ENCODE measurements at places on chromosomes 3 and 15.

- DNase-seq = no peak
These were observed 1003.1 kb downstream of the ZPLD1 start for GRCh38 chr3:103437883-103438282.

DNA sequence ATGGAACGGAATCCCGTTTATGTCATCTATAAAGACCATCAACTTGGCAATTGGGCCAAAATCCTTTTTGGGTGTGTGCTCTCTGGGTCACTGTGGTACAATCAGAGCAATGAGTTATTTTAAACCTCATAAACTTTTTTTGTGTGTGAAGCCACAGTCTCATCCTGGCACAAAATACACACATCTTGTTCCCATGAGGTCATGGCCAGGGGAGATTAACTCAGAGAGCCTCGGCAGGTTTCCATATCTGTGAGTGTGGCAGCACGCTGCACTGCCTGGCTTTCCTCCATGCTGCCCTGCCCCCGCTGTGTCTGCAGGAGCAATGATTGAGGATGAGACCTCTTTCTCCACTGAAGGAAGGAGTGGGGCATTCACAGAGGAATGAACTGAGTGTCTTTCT, 54.0 kb upstream of the DLG1 start:
- no peak for DNase-seq

DNA sequence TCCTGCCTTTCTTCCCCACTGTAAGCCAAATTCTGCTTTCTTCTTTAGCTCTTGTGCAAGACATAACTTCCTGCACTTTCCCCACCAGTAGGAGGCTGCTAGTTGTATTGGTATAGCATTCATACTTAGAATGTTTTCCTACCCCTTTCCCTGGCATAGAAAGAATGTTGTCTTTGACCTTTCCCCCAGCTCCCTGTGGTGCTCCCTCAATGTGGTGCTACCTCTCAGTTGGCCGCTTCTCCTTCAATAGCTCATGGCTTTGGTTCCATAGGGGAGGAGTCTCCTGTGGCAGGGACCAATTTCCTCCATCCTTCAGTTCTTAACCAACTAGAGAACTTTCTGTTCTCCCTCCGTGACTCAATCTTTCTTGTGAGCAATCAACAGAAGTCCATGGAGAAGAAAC, 67.5 kb upstream of the AKAP13 start:
- no peak for DNase-seq

- no peak for DNase-seq
These were observed 26.6 kb downstream of the LRRC2 start for GRCh38 chr3:46539443-46540005.

GRCh38 chr15:95440712-95441111, 889.8 kb upstream of the NR2F2 start:
- DNase-seq = no peak

- no peak for DNase-seq
These were observed 132.2 kb downstream of the MBNL1 start for GRCh38 chr3:152400887-152401286.

DNA sequence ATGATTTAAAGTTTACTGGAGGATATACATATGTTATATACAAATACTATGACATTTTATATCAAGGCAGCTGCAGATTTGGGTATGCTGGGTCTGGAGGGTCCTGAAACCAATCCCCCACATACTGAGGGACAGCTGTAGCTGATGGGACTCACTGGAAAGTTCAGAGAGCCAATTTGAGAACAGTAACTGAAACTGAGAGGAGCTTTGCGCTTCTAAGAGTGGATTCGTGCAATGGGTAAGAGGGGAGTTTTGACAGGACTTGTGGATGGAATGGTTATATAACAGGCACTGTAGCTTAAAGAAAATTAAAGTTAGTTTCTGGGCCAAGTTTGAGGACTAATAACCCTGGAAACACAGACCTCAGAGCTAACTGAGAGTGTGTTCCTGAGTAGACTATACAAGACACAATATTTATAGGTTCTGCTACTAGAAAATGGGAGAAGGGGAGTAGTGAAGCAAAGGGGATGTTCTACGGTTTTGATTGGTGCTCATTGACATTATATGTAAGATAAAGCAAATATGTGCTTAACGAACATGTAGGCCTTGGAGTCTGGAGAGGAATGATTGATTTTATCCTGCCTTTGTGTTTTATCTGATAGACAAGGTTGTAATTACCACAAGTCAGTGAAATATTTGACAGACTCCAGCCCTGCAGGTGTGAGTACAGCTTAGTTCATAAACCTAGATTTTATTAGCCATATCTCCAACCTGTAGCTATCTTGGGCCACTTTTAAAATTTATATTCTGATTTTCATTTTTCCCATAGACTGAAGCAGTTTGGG, 4.8 kb upstream of the ZMAT3 start:
- no peak for DNase-seq

DNA sequence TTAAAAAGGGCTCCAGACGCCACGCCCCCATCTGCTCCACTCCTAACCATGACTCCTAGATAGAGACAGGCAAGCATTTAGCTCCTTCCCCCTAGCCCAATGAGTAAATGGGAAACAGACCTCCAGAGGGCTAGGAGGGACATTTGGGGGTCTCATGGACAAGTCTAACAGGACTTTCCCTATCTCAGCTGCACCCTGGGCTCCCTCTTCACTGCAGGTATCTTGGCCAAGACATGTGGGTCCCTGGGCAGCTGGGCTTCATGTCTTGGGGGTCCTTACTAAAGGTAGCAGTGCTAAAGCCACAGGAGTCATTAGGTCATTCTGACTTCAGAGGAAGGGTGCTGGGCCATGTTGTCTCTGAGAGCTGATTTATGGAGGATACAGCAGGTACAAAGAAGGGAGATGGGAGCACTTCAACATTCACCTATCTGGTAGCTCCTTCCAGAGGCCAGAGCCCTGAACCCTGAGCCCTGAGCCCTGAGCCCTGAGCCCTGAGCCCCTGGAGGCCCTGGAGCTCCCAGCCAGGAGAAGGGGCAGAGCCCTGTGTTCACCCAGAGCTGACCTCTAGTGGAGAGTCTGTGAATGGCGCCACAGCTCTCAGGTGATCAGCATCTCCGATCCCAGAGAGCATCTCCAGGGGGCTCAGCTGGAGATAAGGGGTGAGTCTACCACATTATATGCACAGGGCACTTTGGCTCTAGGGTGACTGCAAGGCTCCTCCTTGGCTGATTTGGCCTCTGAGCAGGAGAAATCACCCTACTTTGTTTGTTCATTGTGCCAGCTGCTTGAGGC, 40.1 kb upstream of the EPHB1 start:
- no peak for DNase-seq

DNA sequence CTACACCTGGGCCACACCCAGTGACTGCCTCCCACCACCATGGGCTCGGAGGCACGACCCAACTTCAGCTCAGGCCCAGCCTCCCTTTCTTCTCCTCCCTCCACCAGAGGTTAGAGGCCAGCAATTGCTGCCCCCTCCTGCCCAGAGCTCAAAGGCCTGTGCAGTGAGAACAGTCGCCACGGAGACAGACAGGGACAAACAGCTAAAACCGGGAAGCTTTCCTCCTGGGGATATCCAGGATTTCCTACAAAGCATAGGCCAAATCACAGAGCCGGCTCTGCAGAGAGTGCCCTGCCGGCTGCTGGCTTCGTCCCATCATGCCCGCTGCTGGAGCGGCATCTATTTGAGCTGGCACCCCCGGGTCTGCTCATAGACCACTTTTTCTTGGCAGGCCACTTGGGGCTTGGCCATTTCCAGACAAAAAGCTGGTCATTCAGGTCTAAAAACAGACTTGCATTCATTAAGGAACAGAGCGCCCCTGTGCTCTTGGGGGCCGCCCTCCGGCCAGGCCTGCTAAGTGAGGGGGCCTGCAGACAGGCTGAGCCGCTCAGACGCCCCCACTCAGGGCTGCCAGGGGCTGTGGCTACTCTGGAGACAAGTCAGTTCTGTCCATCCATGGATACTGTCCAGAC, 17.5 kb downstream of the GRAMD2A start:
- no peak for DNase-seq

GRCh38 chr15:52109559-52110451, 2.8 kb downstream of the BCL2L10 start:
- no peak for DNase-seq

GRCh38 chr15:93091465-93091864, 2.5 kb upstream of the RGMA start:
- no peak for DNase-seq

- no peak for DNase-seq
These were observed 1.2 kb downstream of the BRPF1 start for GRCh38 chr3:9732740-9733115.

Measured in CD8-positive, alpha-beta T cell (primary cell).